Occipital lobe (tissue), 3 donors: ENCODE measurements at places on chromosomes 3 and 15.

GRCh38 chr3:102084704-102085103, 235.4 kb downstream of the NFKBIZ start:
- DNase-seq = no peak

GRCh38 chr3:143551761-143552160, 296.5 kb downstream of the SLC9A9 start:
- no peak for DNase-seq

GRCh38 chr15:68668926-68669600, 90.3 kb downstream of the CORO2B start:
- no peak for DNase-seq

GRCh38 chr3:126132751-126133511, 47.5 kb downstream of the ALDH1L1 start:
- no peak for DNase-seq

GRCh38 chr3:51024765-51025632, 350.3 kb downstream of the DOCK3 start:
- no peak for DNase-seq

- DNase-seq = no peak
Observed at GRCh38 chr15:83890587-83890986, 236.7 kb downstream of the ADAMTSL3 start.

DNA sequence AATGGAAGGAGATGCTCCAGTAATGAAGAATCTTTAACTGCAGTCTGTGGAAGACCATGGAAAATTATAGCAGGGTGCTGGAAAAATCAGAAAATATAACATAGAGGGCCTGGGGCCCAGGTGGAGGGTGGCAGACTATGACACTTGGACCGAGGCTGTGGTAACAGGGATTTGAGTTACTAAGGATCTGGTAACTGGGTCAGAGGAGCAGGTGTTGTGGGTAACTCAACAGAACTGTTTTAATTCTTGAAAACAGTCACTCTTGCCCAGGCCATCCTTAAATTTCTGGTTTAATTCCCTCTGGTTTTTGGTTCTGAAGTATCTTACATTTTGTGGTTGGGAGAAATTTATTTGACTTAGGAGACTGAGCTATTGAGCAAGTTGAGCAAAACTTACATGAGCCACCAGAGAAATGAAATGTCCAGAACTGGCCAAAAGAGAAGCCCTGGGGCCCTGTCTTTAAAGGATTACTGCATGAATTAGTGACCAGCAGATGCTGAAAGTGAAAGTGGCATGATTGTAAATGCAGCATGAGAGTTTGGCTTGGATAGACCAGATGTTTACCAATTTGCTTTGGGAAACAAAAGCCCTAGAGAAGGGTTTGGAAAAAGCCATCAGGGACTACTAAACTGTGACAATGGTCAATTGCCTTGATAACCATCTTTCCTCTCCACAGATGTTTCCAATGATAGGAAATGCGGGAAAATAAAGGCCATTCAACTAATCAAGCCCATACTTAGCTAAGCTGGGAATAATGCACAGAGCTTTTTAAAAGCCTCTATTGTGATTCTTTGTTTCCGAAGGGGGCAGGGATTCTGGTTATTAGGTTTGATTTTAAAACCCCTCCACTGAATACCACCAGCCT, 374.9 kb upstream of the TGFBR2 start:
- DNase-seq = no peak

GRCh38 chr3:117628823-117629291, 919.3 kb downstream of the TUSC7 start:
- no peak for DNase-seq

GRCh38 chr15:70761931-70762468, 1.4 kb downstream of the UACA start:
- DNase-seq = no peak

DNA sequence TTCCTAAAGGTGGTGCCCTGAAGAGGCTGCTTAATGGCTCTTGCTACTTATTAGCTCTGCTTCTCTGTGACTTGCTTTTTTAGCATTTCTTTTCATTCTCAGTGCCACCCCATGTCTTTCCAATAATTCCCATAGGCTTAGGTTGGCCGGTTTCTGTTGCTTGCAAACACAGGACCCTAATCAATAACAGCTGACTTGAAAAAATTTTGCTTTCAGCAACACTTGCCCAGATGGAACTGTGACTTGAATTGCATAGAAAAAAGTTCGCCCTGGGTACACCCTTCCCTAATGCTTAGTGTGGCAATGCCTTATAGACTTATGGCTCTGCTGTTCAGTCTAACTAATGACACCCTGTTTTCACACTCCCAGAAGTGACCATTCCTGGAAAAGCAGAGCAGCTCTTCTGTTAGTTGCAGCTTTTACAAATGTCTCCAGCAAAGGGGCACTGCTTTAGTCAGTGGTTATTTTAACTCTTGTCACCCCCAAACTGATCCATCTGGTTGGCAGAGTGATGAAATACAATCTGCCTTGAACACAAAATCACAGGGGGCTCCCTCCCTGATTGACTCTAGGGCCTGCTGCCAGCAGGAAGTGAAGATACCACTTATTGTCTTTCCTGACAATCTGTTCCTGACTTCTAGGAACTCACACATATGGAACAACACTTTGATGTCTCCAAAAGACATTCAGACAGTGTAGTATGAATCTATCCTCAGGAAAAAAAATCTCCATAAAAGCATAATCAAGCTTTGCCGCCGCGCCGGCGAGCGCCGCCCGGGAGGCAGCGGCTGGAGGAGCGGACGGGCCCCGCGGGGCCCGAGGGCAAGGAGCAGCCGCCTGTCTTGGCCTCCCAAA, 9.7 kb upstream of the SLMAP start:
- no peak for DNase-seq

- no peak for DNase-seq
Observed at GRCh38 chr3:115211810-115212492, 64.9 kb upstream of the ZBTB20 start.

- no peak for DNase-seq
Observed at GRCh38 chr15:90337256-90337655, 14.8 kb upstream of the ZNF774 start.

- no peak for DNase-seq
Observed at GRCh38 chr3:171531716-171532115, 71.5 kb upstream of the TNIK start.

GRCh38 chr3:182083112-182083511, 371.4 kb downstream of the SOX2 start:
- no peak for DNase-seq

DNA sequence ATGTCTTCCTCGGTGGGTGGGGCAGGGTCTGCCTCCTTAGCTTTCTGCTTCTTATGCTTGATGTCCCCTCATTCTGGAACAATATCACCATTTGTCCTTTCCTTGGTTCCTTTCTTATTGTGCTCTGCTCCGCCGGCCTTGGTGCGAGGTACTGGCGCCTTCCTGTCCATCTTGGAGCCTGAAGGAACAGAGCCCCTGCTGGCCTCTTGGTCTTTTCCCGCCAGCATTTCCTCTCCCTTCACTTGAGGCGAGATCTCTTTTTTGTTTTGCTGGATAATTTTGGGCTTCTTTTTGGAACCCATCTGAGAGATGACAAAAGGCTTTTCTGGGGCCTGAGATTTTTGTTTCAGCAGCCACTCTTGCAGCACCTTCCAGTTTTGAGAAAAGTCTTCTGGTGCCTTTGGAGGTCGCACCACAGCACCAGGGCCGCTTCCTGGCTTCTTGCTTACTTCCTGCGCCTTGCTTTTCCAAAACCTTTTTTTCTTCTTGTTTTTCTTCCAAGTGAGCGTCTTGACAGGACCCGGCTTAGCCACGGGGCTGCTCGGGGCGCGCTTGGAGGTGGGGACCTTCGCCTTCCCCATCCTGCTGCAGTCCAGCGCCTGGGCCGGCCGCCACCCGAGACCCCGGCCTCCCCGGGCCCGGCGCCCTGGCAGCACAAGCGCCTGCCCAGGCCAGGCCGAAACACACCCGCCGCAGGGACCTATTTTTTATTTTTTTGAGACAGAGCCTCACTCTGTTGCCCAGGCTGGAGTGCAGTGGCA, 127.1 kb downstream of the KLF13 start:
- DNase-seq = no peak

- DNase-seq = peak; percentile 62
Observed at GRCh38 chr3:186200726-186201125, 91.8 kb upstream of the ETV5 start.

DNA sequence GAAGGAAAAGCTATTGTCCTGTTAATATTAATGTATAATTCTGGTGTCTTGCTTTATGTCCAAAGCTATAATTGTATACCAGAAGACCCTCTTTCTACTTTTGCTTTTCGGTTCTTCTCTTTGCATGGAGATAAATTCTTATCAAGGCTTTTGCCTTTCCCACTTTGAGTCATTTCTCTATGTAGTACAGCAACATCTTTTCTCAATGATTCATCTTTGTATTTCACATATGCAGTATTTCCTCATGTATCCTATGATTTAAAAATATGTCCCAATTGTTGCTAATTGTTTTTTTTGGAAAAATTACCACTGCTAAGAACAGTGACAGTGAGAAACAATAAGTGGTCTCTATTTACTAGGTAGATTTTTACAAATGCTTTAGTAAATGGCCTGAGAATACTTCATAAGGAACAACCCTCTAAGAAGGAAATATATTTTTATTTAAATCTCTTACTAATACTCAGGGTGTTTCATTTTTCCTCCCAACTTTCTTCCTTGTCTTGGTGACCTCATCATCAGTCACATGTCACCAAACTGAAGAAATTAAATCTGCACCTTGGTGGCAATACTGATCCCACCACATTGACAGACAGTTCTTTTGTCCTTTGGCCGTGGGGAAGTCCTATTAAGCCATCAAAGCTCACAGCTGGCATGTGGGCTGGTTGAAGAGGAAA, 290.6 kb downstream of the SATB1 start:
- no peak for DNase-seq

DNA sequence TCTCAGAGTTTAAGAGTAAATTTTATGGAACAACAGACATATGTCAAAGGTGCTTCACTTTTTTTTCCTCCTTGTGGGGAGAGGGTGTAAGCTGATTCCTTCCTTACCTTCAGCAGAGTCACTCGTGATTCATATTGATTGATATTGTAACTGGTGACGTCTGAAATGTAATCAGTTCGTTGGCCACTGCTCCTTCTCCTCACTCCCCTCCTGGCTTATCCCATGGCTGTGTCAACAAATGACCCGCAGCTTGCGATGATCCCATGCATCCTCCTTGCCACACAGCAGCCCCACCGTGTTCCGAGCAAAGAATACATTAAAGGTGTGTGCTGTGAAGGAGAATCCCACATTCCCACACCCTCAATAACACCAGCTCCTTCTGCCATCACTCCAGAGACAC, 7.3 kb downstream of the MGLL start:
- no peak for DNase-seq

DNA sequence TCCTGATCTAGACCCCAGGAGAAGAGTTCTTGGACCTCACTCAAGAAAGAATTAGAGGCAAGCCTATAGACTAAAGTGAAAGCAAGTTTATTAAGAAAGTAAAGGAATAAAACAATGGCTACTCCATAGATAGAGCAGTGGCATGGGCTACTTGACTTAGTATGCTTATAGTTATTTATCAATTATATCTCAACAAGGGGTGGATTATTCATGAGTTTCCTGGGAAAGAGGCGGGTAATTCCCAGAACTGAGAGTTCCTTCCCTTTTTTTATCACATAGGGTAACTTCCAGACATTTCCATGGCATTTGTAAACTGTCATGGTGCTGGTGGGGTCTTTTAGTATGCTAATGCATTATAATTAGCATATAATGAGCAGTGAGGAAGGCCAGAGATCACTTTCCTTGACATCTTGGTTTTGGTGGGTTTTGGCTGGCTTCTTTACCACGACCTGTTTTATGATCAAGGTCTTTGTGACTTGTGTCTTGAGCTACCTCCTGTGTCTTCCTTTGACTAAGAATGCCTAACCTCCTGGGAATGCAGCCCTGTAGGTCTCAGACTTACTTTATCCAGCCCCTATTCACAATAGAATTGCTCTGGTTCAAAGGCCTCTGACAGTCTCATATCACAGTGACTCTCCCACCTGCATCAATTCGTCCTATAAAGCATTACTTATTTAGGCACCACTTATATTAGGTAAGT, 35.3 kb upstream of the PLSCR2 start:
- no peak for DNase-seq

DNA sequence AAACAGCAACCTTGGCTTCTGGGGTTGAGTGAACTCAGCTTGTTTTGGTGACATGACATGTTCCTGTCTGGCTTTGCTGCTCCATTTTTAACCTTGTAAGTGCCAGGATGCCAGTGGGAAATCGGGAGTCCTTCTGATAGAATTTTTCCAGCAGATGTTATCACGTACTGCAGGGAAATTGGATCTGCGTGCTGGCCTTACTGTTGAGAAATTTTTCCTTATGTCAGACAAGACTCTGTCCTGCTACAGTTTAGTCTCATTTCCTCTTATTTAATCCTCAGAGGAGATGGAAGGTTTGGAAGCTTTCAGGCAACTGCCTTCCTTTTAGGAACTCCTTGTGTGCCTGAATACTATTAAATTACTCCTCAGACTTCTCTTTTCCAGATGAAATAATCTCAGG, 80.6 kb downstream of the PGPEP1L start:
- DNase-seq = no peak

- no peak for DNase-seq
Observed at GRCh38 chr3:176430244-176431037, 766.8 kb downstream of the TBL1XR1 start.

GRCh38 chr3:194588236-194588635, 45.0 kb downstream of the TMEM44 start:
- no peak for DNase-seq

DNA sequence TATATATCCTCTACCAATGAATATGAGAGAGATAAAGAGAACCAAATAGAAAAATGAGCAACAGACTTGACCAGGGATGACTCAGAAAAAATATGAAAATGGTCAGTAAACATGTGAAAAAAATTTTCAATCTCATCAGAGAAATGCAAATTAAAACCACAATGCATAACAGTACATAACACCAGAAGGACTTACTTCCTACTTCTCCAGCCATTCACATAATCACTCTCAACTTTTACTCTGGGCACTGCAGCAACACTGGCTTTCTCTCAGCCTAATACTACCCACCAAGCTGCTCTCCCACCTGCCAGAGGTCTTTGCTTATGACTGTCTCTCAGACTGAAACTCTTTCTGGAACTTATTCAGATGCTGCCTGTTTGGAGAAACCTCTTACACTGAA, 49.4 kb downstream of the DPH6 start:
- no peak for DNase-seq

- no peak for DNase-seq
Observed at GRCh38 chr3:62481962-62482361, 108.6 kb upstream of the FEZF2 start.

DNA sequence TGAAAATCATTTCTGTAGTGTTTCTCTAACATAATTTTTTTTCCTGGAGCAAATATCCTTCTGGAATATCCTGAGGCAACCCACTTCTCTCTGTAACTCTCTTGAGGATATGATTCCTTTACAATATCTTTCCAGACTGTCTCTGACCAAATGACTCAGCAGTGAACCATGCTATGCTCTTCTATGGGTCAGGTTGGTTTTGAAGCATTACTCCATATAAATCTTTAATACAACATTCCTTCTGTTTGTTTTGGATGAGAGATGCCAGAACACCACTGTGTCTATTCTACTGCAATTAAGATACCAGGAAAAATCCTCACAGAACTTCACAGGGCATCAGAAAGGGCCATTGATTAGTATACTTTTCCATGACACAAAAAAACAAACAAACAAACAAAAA, 626.4 kb upstream of the ZNF385D start:
- no peak for DNase-seq

GRCh38 chr3:53123953-53124352, 6.3 kb downstream of the RFT1 start:
- no peak for DNase-seq

- DNase-seq = no peak
Observed at GRCh38 chr3:10706156-10706739, 109.8 kb upstream of the SLC6A11 start.

GRCh38 chr15:94236608-94237007, 5.2 kb downstream of the MCTP2 start:
- DNase-seq = no peak
